ENCODE measurements at places on chromosomes 16 and 17. TPM values are rescaled to one million over a fixed set of nuclear protein-coding genes. Genes with fewer than 3 reads are reported as not detected.

The CCDC40 gene
- total RNA-seq, result 1.5 TPM

DNA sequence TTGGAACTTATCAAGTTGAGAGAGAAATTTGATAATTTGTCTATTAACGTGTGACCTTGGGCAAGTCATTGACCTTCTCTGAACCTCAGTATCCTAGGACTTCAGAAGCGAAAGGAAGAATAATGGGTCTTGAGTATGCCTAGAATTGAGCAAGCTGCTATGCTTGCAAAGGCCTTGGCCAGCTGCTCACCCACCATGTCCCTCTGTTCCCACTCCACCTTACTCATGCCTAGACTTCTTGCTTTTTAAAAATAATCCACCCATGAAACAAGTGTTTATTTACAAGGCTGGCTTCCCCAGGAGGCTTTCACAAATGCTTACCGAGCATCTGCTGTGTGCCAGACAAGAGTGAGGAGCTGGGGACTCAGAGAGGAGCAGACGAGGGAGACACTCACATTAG lies 590.6 kb downstream of the MAF start:
- H3K36me3 ChIP-seq, result no peaks in the 10 kb centered on the region
- no peak overlapping the region for H3K4me3 ChIP-seq
- H3K27me3 ChIP-seq, result no peaks in the 10 kb centered on the region
- H3K27ac ChIP-seq, result no peak overlapping the region
- H3K4me1 ChIP-seq, result no peaks in the 10 kb centered on the region
- DNase-seq, result no peak

DNA sequence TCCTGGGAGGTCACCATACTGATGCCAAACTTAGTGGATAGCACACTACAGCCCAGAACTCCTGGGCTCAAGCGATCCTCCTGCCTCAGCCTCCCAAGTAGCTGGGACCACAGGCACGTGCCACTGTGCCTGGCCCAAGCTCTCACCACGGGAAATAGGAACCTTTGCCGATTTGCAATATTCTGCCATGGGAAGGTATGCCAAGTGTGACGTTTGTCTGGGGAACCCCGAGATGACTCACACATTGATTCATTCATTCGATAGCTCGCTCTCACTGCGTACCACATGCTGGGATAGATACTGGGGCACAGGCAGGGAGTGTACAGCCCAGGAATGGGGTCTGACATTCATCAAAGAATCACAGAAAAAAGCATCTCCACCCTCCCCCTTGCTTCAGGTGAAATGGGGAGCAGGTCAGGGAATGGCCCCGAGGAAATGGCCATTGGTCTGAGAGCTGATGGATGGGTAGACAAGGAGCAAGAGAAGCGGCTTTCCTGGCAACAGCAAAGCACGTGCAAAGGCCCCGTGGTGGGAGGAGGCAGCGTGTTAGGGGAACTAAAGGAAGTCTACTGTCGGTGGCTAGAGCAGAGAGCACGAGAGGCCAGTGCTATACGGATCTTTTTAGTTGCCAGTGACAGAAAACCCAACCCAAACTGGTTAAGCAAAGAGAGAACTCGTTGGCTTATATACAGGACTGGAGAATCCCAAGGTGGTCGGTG lies 44.1 kb downstream of the DNAH17 start:
- H3K4me1 ChIP-seq, result no peaks in the 10 kb centered on the region
- no peak overlapping the region for H3K4me3 ChIP-seq
- no peak overlapping the region for H3K27ac ChIP-seq
- H3K36me3 ChIP-seq, result no peaks in the 10 kb centered on the region
- DNase-seq, result peak; percentile 85

The NT5C gene
- 29.9 TPM for total RNA-seq

- H3K4me3 ChIP-seq, result no peak overlapping the region
- H3K27me3 ChIP-seq, result no peaks in the 10 kb centered on the region
- H3K27ac ChIP-seq, result no peak overlapping the region
- DNase-seq, result no peak
Measured at GRCh38 chr17:21173543-21173942, 40.4 kb downstream of the TMEM11 start.

GRCh38 chr16:89295915-89296314 lies 78.4 kb downstream of the ZNF778 start:
- H3K27ac ChIP-seq, result no peak overlapping the region
- H3K36me3 ChIP-seq, result peaks cover 5% of the 10 kb centered on the region
- peaks cover 10% of the 10 kb centered on the region for H3K4me1 ChIP-seq
- H3K27me3 ChIP-seq, result no peaks in the 10 kb centered on the region
- DNase-seq, result no peak

The PHAF1 gene
- total RNA-seq, result 15.2 TPM

- DNase-seq, result no peak
- H3K27me3 ChIP-seq, result no peaks in the 10 kb centered on the region
- no peak overlapping the region for H3K4me3 ChIP-seq
- H3K4me1 ChIP-seq, result no peaks in the 10 kb centered on the region
Measured at GRCh38 chr16:54165174-54165911, 121.2 kb downstream of the IRX3 start.

The TPSD1 gene
- total RNA-seq, result not detected

DNA sequence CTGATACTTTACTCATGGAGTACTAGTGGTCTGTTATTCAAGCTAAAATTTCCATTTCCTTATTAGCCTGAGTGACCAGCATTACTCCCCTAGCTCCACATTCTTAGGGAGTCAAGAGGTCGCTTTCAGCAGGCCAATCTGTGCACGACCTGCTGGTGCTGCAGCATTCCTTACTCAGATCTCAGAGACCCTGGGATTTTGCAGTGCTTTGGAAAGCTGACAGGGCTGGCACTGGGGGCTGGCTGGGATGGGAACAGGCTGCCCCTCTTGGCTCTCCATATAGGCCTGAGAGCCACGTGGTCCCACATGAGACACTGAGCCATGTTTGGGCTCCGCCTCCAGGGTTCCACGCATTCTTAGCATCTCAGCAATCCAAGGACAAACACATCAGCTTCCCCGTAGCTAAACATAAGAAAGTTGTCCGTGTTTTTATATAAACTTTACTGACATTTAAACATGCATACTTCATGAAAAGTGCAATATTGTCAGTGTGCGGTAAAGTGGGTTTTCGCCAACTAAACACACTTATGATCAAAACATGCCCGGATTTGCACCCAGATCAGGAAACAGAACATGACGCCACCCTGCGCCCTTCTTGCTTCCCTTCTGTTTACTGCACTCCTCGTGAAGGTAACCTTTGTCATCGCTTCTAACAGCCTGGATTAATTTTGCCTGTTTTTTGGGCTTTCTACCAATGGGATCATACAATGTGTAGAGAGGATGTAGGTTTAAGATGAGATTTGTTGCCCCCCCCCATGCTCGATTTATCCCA lies 254.5 kb upstream of the CACNG5 start:
- H3K4me1 ChIP-seq, result peaks cover 9% of the 10 kb centered on the region
- H3K4me3 ChIP-seq, result no peak overlapping the region
- peak overlapping the region; percentile 37 for H3K27ac ChIP-seq
- peak; percentile 80 for DNase-seq
- no peaks in the 10 kb centered on the region for H3K36me3 ChIP-seq
- no peaks in the 10 kb centered on the region for H3K27me3 ChIP-seq

The ASB16 gene
- total RNA-seq, result 0.17 TPM

DNA sequence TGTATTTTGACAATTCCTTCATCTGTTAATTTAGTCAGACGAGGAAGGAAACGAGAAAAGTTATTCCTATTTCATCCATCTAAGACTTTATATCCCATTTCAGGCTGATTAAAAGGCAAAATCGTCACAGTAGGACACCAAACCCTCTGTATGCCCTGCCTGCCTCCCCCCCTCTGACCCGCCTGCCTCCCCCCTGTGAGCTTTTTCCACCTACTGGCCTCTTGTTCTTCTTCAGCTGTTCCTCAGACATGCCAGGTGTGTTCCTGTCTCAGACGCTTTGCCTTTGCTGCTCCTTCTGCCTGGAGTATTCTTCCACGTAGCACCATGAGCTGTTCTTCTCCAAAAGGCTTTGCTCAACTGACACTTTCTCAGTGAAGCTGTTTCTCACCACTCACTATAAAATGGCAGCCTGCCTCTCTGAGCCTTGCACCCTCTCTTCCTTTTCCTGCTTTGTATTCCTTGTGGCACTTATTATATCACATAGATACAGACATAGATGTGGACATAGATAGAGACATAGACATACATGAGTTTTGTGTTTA lies 723.4 kb downstream of the MAF start:
- no peak for DNase-seq
- no peaks in the 10 kb centered on the region for H3K27me3 ChIP-seq
- H3K4me3 ChIP-seq, result no peak overlapping the region

The GRIN2A gene
- total RNA-seq, result under 0.01 TPM

The IGFALS gene
- total RNA-seq, result not detected

The CPHXL2 gene
- not detected for total RNA-seq

DNA sequence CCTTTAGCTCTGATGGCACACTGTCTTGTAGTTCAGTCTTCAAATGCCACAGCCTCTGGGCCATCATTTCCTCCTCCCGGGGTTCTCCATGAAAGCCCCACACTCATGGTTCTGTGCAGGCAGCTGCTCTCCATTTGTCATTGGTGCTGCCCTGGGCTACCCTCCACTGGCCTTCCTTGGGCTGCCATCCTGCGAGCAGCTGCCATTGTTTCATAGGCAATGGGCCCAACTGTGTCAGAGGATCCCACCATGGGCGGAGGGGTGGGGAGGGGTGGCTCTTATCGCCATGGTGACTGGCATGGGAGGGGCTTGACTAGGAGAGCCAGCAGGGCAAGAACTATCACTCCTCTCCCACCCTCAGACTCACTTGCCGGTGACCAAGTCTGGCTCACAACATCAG lies 38.6 kb upstream of the BRD7 start:
- H3K36me3 ChIP-seq, result no peaks in the 10 kb centered on the region
- no peaks in the 10 kb centered on the region for H3K27me3 ChIP-seq
- no peak for DNase-seq

The CD79B gene
- 0.17 TPM for total RNA-seq

DNA sequence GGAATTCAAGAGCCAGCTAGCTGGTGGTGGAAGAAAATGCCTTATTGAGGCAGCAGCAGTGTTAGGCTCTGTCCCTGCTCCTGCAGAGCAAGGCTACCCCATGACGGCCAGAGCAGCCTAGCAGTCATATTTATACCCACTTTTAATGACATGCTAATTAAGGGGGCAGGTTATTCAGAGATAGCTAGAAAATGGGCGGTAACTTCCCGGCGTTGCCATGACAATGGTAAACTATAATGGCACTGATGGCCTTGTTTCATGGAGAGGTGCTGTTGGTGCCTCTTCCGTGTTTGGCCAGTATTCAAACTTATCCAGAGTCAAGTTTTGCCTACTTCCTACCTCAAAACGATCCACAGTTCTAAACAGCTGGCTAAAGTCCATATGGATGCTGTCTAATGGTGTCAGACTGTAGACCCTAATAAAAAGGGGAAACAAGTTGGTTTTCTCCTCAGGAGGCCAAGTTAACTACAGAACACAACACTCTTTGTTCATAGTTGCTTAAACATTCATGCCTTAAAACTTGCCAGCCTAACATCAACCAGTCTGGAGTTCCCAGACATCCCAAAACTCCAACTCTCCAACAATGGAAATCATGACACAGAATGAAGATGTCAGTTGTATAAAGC lies 3.7 kb upstream of the SCNN1B start:
- no peaks in the 10 kb centered on the region for H3K4me1 ChIP-seq
- H3K27me3 ChIP-seq, result peaks cover 10% of the 10 kb centered on the region
- no peak overlapping the region for H3K4me3 ChIP-seq
- H3K27ac ChIP-seq, result no peak overlapping the region

All from fibroblast of lung (primary cell).